ENCODE measurements at places on chromosomes 2 and 18.

- no peak for DNase-seq
These were observed 142.5 kb downstream of the OTX1 start for GRCh38 chr2:63192889-63193774.

GRCh38 chr2:39593439-39594393 is 72.0 kb upstream of the TMEM178A start:
- DNase-seq = no peak

DNA sequence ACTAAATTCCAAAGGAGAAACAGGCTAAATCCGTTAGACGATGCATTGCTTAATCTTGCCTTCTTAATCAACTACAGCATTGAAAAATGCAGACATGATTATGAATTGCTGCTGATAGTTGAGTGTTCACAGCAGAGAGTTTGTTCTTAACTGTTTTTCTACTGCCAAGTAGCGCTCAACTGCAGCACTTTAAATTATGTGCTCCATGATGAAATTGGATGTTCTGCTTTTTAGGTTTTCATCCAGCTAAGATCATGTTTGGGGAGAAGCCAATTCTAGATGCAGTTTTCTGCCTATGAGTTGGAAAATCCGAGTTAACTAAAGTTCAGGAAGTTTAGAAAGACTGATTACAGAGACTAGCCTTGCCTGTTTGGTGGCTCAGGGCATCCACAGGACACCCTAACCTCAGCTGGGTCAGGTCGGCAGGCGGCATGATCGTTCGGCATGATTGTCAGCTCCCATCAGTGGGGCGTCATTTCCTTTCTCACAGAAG is 119.4 kb upstream of the PIEZO2 start:
- no peak for DNase-seq

GRCh38 chr2:199258291-199258690 is 199.4 kb downstream of the SATB2 start:
- DNase-seq = no peak

GRCh38 chr2:85160966-85161960 is 28.1 kb downstream of the TCF7L1 start:
- no peak for DNase-seq

GRCh38 chr18:28529644-28530043 is 352.7 kb upstream of the CDH2 start:
- DNase-seq = no peak

DNA sequence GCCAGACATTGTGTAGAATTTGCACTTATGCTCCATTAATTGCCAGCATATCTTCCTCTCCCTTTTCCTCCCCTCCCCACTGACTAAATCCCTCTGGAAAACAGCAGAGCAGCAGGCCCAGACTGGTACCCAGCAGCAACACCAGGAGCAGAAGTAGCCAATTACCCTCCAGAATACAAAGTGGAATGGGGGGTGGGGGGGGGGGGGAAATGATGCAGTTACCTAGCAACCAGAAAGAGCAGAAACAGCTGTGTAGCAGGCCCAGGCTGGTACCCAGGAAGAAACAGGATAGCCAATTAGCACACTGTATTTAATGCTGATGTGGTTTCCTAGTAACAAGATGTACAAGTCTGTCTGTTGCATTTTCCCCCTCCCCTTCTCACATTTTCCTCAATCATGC is 52.3 kb downstream of the KLF7 start:
- no peak for DNase-seq

- no peak for DNase-seq
These were observed 94.5 kb downstream of the VSNL1 start for GRCh38 chr2:17634997-17635396.

Measured in stimulated activated naive CD8-positive, alpha-beta T cell treated with anti-CD3 and anti-CD28 coated beads, Interleukin-15, Interleukin-2, amounts not matched to agents 100 U/mL and 50 U/mL, for 24 hours (primary cell).